ENCODE measurements at places on chromosomes 1 and 21. TPM values are rescaled to one million over a fixed set of nuclear protein-coding genes. Genes with fewer than 3 reads are reported as not detected.

The MINDY1 gene
- total RNA-seq = 15.6 TPM

The TRPM2 gene
- total RNA-seq = 70.5 TPM

The GBP6 gene
- 0.23 TPM for total RNA-seq

The ADGRB2 gene
- 12.8 TPM for total RNA-seq

The MYOM3 gene
- total RNA-seq = 0.08 TPM

The CCDC24 gene
- total RNA-seq = 5.2 TPM

The PIK3R3 gene
- 6.2 TPM for total RNA-seq

The CYP4A22 gene
- not detected for total RNA-seq

Data from natural killer cell (primary cell).